CD4-positive, alpha-beta T cell treated with Interleukin-6 for 4 hours (primary cell): ENCODE measurements at places on chromosomes 5 and 9.

- no peak for DNase-seq
Observed at GRCh38 chr5:116671211-116671736, 96.7 kb upstream of the SEMA6A start.

- DNase-seq = no peak
Observed at GRCh38 chr9:137757139-137757538, 120.4 kb upstream of the CACNA1B start.

DNA sequence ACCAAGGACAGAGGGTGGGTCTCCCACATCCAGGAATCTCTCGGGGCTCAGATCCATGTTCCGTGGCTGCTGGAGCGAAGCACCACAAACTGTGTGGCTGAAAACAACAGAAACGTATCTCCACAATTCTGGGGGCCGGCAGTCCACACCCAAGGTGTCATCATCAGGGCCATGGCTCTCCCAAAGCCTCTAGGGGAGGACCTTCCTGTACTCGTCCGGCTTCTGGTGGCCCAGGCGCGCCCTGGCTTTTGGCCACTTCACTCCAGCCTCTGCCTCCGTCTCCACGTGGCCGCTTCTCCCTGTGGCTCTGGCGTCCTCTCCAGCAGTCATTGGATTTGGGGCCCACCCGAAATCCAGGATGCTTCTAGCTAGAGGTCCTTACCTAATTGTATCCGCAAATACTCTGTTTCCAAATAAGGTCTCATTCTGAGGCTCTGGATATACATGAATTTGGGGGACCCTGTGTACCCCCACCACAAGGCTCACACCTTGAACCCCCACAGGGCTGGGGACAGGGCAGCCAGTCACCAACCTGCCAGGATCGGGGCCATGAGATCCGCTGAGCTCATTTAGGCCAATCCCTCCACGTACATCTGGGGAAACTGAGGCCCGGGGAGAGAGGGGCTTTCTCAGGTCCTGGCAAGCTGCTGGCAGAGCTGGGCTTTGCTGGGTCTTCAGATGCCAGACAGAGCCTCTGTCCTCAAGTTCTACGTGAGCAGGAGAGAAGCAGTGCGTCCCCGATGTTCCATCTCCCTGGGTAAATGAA is 158.2 kb downstream of the OLFM1 start:
- DNase-seq = no peak

- no peak for DNase-seq
Observed at GRCh38 chr9:109781541-109782197, 1.7 kb downstream of the PALM2AKAP2 start.

DNA sequence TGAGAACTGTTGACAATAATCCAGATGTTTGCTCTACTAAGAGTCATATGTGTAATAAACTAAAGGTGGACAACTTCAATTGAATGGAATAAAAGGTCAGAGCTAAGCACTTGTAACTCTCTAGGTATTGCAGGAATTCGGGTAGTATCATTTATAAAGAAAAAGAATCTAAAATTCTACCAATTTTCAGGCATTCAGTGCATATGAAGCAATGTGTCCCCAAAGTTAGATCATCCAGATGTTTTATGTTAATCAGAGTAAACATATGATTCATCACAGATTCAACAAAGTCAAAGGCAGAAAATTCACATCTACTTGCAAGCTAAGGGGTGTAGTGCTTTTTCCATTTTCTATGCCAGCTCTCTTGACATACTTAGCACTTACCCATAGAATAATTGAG is 477.1 kb downstream of the PDE4D start:
- DNase-seq = no peak

DNA sequence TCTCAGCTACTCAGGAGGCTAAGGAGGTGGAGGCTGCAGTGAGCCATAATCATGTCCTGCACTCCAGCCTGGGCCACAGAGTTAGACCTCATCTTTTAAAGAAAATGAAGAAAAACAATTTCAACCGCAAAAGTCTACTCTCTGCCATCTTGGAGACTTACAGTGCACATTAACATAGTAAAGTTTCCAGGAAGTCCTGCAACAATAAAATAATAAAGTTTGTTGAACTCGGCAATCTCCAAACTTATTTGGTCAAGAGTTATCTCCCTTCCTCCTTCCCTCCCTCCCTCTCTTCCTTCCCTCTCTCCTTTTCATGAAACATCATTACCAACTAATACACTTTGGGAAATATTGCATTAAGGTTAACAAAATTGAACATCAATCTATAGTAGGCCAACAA is 94.1 kb upstream of the JAK2 start:
- no peak for DNase-seq

DNA sequence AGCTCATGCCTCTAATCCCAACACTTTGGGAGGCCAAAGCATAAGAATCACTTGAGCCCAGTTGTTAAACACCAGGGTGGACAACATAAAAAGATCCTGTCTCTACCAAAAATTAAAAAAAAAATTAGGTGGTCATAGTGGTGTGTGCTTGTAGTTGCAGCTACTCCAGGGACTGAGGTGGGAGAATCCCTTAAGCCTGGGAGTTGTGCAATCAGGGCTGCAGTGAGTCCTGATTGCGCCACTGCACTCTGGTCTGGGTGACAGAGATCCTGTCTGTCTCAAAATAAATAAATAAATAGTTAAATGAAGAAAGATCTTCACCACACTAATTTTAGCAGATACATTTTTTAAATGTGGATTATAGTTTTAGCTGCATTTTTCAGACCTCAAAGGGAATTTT is 433.2 kb downstream of the MAT2B start:
- no peak for DNase-seq

- no peak for DNase-seq
Observed at GRCh38 chr9:34518110-34518616, 4.6 kb downstream of the ENHO start.

DNA sequence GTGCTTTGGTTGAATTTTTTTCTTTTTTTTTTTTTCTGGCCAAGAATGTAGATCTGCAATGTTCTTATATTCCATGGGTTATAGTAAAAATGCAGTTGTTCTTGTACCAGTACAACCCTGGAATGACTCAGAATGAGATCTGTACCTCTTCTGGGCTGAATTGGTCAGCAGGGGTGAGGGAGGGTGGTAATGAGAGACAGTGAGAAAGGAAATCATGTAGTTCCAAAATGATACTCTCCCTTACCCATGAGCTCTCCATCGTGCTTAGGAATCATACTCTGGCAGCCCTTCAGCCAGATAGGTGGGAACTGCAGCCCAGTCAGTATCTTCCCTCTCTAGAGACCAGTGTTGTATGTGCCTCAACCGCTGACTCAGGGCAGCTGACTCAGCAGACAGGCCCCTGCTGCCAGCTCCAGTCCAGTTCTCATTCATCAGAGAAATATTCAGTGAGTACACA is 2.1 kb upstream of the GLIS3 start:
- DNase-seq = no peak

DNA sequence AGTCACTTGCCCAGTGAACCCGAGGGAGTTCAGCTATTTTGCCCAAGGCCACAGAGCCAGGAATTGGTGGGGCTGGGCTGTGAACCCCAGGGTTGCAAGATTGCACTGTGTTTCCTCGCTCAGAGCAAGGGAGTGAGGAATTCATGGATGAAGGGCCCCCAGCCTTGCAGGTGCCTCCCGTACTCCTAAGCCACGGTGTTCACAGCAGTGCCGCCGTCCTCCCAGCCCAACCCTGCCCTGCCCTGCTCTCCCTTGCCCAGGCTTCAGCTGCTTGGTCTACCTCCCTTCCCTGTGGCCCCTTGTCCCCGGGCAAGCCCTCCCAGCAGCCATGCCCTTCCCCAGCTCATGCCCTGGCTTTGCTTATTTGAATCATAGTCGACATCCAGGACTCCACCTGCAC is 6.1 kb downstream of the LAMC3 start:
- DNase-seq = no peak

DNA sequence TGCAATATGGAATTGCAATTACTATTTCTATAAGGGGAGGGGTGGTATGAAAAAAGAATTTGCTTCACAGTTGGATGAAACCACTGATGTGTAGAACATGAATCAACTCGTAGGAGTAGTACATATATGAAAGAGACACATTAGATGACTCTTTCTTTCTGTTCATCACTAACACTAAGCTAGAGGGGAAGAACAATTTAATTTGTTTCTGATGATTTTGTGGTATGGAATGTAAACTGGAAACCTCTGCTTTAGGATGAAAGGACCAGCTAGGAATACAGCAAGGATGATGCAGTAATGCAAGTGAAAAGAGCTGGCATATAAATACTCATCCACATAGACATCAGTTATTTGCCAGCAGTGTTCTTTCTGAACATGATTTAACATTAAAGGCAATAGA is 113.4 kb downstream of the PAPPA start:
- DNase-seq = no peak

- DNase-seq = no peak
Observed at GRCh38 chr9:83444110-83444509, 94.1 kb downstream of the FRMD3 start.

- peak; percentile 8 for DNase-seq
Observed at GRCh38 chr5:77852514-77853352, 76.6 kb upstream of the TBCA start.

GRCh38 chr9:136187197-136187596 is 17.7 kb downstream of the LHX3 start:
- no peak for DNase-seq

DNA sequence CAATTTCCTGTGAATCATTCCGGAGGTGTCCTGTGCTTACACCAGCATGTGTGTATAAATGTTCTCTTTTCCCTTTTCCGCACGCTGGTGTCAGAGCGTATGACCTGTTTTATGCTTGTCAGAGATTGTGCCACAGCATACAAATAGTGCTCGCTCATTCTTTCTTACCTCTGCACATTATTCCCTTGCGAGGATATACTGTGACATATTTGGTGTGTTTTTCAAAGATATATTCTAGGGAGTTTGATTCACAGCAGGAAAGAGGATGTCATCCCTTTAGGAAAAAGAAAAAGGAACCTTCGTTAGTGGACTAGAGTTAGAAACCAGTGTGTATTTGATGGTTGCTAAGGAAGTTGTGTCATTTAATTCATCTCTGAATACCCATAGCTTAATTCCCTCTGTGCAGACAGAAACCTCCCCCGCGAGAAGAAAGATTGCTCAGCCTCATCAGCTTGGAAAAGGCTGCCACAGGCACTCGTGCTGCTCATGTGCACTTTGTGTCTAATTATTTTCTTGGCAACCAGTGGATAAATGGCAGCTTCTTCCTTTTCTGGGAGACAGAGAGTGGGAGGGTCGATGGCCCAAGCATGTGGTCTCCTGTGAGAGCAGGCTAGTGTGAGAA is 14.7 kb upstream of the CCIN start:
- no peak for DNase-seq

DNA sequence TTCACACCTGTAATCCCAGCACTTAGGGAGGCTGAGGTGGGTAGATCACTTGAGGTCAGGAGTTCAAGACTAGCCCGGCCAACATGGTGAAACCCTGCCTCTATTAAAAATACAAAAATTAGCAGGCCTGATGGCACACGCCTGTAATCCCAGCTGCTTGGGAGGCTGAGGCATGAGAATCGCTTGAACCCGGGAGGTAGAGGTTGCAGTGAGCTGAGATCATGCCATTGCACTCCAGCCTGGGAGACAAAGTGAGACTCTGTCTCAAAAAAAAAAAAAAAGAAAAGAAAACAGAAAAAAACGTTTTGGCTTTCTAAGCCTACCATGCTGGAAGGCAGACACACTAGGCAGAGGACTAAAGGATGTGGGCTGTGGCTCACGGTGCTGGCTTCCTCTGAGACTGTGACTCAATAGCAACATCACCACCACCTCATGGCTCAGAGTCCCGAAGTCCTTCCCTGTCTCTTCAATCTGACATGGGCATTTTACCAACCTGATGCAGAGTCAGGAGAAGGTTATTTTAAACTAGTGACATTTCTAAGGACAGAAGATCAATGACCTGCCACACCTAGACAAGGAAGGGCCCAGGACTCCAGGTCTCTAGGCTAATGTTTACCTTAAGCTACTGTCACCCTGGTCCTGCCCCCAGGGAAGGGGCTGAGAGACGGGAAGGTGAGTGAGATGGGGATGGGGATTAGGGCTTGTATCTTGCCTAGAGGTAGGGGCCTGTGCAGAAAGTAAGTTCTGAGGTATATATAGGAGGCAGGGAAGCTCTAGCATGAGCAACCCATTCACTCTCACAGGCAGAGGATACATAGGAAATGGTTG is 3.7 kb downstream of the ECSCR start:
- peak; percentile 87 for DNase-seq

DNA sequence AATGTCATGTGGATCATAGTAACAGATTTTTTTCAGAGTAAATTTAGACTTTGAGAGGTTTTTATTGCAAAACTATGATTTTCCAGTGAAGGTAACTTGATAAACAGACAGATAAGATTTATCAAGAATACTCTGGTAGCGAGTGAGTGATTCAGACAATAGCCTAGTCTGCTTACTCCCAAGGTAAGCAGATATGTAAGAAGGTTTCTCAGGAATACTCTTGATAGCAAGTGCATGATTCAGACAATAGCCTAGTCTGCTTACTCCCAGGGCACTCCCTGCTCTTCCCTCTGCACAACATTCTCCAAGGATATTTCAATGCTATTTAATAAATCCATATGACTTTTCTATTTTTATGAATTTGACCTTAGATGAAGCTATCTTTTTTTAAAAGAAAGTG is 1881.5 kb downstream of the EFNA5 start:
- no peak for DNase-seq

DNA sequence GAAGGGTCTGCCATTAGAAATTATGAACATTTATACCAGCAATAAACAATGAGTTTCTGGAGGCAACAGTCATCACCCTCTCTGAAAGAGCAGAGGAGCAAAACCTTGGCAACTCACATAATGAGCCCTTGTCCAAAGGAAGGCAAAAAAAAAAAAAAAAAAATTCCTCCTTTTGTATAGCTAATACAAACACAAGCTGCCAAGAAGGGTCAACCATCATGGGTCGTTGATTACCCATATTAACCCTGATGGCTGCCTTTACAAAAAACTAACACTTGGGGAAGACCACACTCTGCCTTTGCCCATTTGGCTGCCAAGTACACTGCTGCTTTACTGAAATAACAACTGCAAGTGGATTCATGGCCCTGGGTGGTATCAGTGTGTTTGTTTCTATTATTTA is 272.7 kb downstream of the ADAMTSL1 start:
- DNase-seq = no peak

- DNase-seq = peak; percentile 73
Observed at GRCh38 chr5:142145106-142145900, 36.7 kb downstream of the NDFIP1 start.

DNA sequence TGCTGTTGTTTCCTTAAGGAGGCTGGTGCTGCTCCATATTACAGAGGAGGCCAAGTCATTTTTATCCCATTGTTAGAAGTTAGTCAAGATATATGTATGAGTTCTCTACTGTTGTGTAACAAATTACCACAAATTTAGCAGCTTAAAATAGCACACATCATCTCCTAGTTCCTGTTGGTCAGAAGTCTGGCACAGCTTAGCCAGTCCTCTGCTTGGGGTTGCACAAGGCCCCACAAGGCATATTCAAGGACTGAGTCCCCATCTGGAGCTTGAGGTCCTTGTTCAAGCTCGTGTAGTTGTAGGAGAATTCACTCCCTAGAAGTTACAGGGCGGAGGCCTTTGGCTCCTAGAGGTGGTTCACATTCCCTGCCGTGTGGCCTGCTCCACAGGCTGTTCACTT is 14.7 kb downstream of the MTAP start:
- DNase-seq = no peak

DNA sequence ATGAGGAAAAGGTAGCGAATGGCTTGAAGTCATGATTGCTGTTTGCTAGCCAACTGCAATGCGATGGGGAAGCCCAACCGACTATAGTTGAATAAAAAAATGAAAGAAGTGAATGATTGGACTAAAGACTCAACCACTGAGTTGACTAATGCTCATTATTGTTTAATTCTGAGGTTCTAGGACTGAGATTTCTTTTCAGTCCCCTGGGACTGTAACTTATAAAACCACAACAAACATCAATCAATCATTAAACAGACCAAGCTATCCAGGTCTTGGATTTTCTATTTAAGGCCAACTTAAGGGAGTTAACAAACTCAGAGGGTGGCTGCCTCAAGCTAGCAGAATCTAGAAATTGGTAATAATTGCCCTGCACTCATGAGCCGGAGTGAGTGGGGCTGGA is 154.2 kb downstream of the DOCK2 start:
- no peak for DNase-seq
